ENCODE measurements at places on chromosomes 7 and 10.

GRCh38 chr10:11089272-11089671 lies 71.6 kb downstream of the CELF2 start:
- no peak for DNase-seq
- H3K4me3 ChIP-seq = no peak overlapping the region
- H3K27me3 ChIP-seq = no peaks in the 10 kb centered on the region

DNA sequence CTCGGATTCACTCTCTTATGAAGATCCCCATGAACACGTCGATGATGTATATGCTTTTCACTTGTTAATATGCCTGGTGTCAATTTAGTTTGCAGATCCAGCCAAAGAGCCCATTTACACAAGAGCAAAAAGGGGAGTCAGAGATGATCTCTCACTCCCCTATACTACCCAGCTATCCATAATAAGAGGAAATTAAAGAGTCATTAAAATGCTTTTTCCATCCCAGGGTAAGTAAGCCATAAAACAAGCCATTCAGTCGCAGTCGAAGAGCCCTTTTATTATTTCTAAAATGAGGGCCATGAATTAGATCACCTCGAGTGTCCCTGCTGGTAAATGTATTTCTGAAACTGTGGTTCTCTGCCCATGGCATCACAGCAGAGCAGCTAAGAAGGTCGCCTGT lies 41.2 kb downstream of the CHCHD3 start:
- no peaks in the 10 kb centered on the region for H3K36me3 ChIP-seq
- no peaks in the 10 kb centered on the region for H3K4me1 ChIP-seq
- no peak overlapping the region for H3K27ac ChIP-seq
- no peaks in the 10 kb centered on the region for H3K27me3 ChIP-seq
- H3K4me3 ChIP-seq = no peak overlapping the region

DNA sequence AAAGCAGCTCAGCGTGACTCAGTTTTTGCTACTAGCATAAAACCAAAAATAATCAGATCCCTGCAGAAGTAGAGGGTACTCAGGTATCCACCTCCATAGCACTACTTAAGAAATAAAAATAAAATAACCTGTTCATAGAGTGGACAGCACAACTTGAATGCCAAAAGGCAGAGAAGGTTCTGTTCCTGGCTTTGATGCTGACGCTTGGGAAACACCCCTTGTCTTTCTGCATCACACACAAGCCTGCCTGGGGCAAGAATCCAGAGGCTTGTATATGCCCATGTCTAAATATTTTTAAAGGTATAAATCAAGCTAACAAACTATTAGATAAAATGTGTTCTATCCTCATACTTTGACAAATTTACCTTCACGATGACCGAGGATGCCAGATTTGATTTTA lies 207.3 kb downstream of the KIAA1217 start:
- no peak overlapping the region for H3K4me3 ChIP-seq
- H3K27me3 ChIP-seq = no peaks in the 10 kb centered on the region
- H3K27ac ChIP-seq = no peak overlapping the region
- H3K36me3 ChIP-seq = no peaks in the 10 kb centered on the region

GRCh38 chr10:93629647-93630305 lies 17.4 kb downstream of the PDE6C start:
- no peak overlapping the region for H3K4me3 ChIP-seq
- DNase-seq = no peak
- no peaks in the 10 kb centered on the region for H3K36me3 ChIP-seq
- no peaks in the 10 kb centered on the region for H3K4me1 ChIP-seq

DNA sequence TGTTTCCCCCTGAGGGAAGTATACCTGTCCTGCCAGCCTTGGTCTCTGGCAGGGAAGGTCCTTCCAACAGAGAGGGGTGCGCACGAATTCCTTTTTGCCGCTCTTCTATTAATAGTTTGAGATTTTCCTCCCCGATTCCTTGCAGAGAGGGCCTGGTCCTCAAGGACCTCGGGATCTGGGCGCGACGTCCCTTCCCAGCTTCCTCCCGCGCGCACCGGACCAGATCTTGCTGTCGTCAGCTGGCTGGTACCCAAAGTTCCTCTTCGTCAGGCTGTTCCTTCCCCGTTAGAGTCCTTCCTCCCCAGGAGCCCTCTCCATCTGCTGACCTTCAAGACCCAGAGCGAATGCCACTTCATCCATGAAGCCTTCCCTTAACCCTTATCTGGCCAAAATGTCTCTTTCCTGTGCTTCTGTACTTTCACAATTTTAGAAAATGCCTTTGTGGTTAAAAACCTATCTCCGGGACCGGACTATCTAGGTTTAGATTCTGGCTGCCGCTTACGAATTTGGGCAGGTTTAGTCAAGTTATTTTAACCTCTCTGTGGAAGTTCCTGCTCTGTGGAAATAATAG lies 851 bp upstream of the GOT1 start:
- DNase-seq = peak; percentile 83
- H3K27ac ChIP-seq = peak overlapping the region; percentile 85
- H3K27me3 ChIP-seq = no peaks in the 10 kb centered on the region

DNA sequence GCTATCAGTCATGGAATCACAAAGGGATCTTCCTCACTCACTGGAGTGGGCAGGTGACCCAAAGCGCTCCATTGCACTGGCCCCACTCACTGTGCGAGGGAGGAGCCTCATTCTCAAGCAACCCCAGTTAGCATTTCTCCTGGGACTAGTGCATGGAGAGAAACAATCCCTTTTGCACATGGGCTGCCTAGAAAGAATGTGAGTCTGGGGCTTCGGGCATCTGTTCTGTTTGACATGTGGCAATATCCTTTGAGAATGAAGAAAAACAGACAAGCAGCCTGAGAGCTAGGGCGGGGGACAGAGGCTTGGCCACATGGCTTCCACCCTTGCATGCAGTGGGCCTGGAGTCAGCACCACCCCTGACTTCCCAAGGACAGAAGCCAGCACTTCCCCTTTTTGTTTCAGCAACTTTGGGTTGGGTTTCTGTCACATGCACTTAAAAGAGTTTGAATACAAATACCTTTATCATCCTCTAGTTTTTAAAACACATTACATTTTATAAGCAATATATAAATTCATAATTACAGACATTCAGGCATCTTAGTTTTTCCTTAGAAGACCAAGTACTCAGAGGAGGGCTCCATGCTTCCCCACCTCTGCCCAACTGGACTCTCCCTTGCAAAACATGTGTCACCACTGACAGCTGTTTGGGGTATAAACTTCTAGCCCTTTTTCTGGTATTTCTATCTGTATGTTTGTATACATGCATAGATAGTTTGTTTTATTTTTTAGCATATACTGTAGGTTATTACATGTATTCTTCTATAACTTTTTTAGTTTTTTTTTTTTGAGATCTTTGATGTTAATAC lies 73.8 kb downstream of the RBM20 start:
- no peak overlapping the region for H3K4me3 ChIP-seq
- no peaks in the 10 kb centered on the region for H3K4me1 ChIP-seq
- no peaks in the 10 kb centered on the region for H3K27me3 ChIP-seq
- H3K27ac ChIP-seq = no peak overlapping the region
- no peaks in the 10 kb centered on the region for H3K36me3 ChIP-seq

DNA sequence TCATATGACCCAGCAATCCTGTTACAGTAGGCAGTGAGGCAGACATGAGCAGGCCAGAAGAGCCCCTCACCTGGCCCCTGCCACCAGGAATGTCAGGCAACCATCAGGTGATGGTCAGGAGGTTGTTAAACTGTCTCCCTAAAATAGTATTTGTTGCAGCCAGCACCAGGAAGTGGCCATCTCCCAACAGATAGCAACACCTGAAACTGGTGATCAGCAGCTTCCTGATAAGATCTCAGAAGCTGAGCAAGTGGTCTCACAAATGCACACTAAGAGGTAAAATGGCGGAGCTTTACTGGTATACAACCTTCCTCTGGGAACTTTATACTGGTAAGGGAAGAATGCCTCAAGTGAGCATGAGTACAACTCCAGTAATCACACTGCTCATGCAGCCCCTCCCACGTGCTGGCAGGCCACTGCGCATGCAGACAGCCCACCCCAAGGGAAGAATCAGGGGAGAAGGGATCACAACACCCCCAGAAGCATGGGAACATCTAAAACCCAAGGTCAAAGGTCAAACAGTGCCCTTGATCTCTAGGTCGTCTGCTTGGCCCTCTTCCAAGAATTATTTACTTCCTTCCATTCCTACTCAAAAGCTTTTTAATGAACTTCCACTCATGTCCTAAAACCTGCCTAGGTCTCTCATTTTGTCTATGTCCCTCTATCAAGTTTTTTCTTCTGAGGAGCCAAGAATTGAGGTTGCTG lies 133.5 kb downstream of the DOCK4 start:
- H3K4me3 ChIP-seq = no peak overlapping the region
- DNase-seq = no peak
- no peak overlapping the region for H3K27ac ChIP-seq
- no peaks in the 10 kb centered on the region for H3K36me3 ChIP-seq

GRCh38 chr10:124129471-124129870 lies 36.1 kb upstream of the CHST15 start:
- no peak for DNase-seq
- H3K4me3 ChIP-seq = no peak overlapping the region

- no peak for DNase-seq
- no peaks in the 10 kb centered on the region for H3K27me3 ChIP-seq
- H3K4me3 ChIP-seq = no peak overlapping the region
- no peaks in the 10 kb centered on the region for H3K4me1 ChIP-seq
Measured at GRCh38 chr7:69663911-69664832, 65.9 kb downstream of the AUTS2 start.

- peaks cover 25% of the 10 kb centered on the region for H3K4me1 ChIP-seq
- H3K27me3 ChIP-seq = no peaks in the 10 kb centered on the region
- H3K27ac ChIP-seq = peak overlapping the region; percentile 46
- peaks cover 4% of the 10 kb centered on the region for H3K36me3 ChIP-seq
Measured at GRCh38 chr10:122051609-122052385, 62.8 kb downstream of the TACC2 start.

DNA sequence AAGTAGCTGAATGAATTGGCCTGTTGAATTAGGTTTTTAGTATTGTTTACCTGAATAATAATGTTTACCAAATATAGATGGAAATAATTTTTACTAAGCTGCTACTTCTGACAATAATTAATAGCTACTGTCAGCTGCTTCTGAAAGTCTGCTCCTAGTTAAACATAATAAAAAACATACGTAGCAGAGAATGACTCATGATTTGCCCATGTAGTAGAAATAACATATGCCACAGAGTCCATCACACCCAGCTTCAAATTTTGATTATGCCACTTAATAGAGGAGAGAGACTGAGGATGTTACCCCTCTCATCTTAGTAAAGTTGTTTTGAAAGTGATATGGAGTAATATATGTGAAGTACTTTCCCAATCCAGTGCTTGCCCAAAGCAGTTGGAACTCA lies 57.6 kb upstream of the MDFIC start:
- H3K27ac ChIP-seq = no peak overlapping the region
- H3K4me1 ChIP-seq = no peaks in the 10 kb centered on the region
- H3K36me3 ChIP-seq = no peaks in the 10 kb centered on the region
- no peaks in the 10 kb centered on the region for H3K27me3 ChIP-seq

GRCh38 chr10:24234784-24235183 lies 25.8 kb downstream of the KIAA1217 start:
- no peak for DNase-seq
- H3K36me3 ChIP-seq = peaks cover 6% of the 10 kb centered on the region
- H3K4me3 ChIP-seq = no peak overlapping the region
- no peaks in the 10 kb centered on the region for H3K27me3 ChIP-seq
- H3K27ac ChIP-seq = no peak overlapping the region

GRCh38 chr10:110919349-110919931 lies at the start of gene SHOC2:
TSS of gene SHOC2 (plus strand) at chr10:110919604. CDS start at chr10:110964359, 44,755 bp downstream.
- H3K27ac ChIP-seq = peak within 1 kb of the TSS; percentile 97
- H3K4me3 ChIP-seq = peak within 1 kb of the TSS; percentile 89

GRCh38 chr10:3446221-3446620 lies 273.6 kb upstream of the PITRM1 start:
- H3K4me1 ChIP-seq = no peaks in the 10 kb centered on the region
- no peak overlapping the region for H3K27ac ChIP-seq
- DNase-seq = no peak
- H3K36me3 ChIP-seq = no peaks in the 10 kb centered on the region
- no peak overlapping the region for H3K4me3 ChIP-seq

GRCh38 chr7:75823198-75823910 lies 9.7 kb upstream of the CCL24 start:
- H3K27me3 ChIP-seq = no peaks in the 10 kb centered on the region
- no peaks in the 10 kb centered on the region for H3K36me3 ChIP-seq
- H3K4me3 ChIP-seq = no peak overlapping the region
- H3K27ac ChIP-seq = no peak overlapping the region

- no peak overlapping the region for H3K4me3 ChIP-seq
- no peak for DNase-seq
- no peak overlapping the region for H3K27ac ChIP-seq
- no peaks in the 10 kb centered on the region for H3K27me3 ChIP-seq
- peaks cover 75% of the 10 kb centered on the region for H3K36me3 ChIP-seq
Measured at GRCh38 chr7:47416492-47417480, 165.1 kb downstream of the TNS3 start.

- H3K27me3 ChIP-seq = peaks cover 12% of the 10 kb centered on the region
- H3K4me1 ChIP-seq = no peaks in the 10 kb centered on the region
- no peak overlapping the region for H3K27ac ChIP-seq
- no peak for DNase-seq
- no peaks in the 10 kb centered on the region for H3K36me3 ChIP-seq
Measured at GRCh38 chr7:75635036-75635435, 103.7 kb downstream of the HIP1 start.

GRCh38 chr7:95749515-95749914 lies 22.8 kb upstream of the DYNC1I1 start:
- DNase-seq = no peak
- no peaks in the 10 kb centered on the region for H3K4me1 ChIP-seq
- no peak overlapping the region for H3K4me3 ChIP-seq
- no peaks in the 10 kb centered on the region for H3K36me3 ChIP-seq
- H3K27ac ChIP-seq = no peak overlapping the region

GRCh38 chr7:47329320-47329926 lies 252.5 kb downstream of the TNS3 start:
- H3K4me3 ChIP-seq = no peak overlapping the region
- peaks cover 46% of the 10 kb centered on the region for H3K4me1 ChIP-seq
- H3K27ac ChIP-seq = peak overlapping the region; percentile 79
- peaks cover 55% of the 10 kb centered on the region for H3K36me3 ChIP-seq

- DNase-seq = peak; percentile 72
- H3K4me1 ChIP-seq = peaks cover 3% of the 10 kb centered on the region
- peaks cover 31% of the 10 kb centered on the region for H3K27me3 ChIP-seq
- peak within 1 kb of the TSS; percentile 55 for H3K4me3 ChIP-seq
Measured at GRCh38 chr10:59709395-59710125, at the start of gene SLC16A9. TSS of gene SLC16A9 (minus strand) at chr10:59709850. CDS start at chr10:59684291, 25,559 bp downstream.

GRCh38 chr10:110914431-110914830 lies 4.5 kb downstream of the BBIP1 start:
- no peak overlapping the region for H3K27ac ChIP-seq
- H3K4me3 ChIP-seq = no peak overlapping the region
- H3K36me3 ChIP-seq = no peaks in the 10 kb centered on the region
- no peak for DNase-seq
- H3K4me1 ChIP-seq = no peaks in the 10 kb centered on the region

- H3K4me3 ChIP-seq = peak overlapping the region; percentile 58
- no peaks in the 10 kb centered on the region for H3K27me3 ChIP-seq
- no peaks in the 10 kb centered on the region for H3K36me3 ChIP-seq
- no peak for DNase-seq
Measured at GRCh38 chr10:93481637-93482144, 443 bp downstream of the MYOF start.

GRCh38 chr10:97279121-97279815 lies 13.2 kb downstream of the ARHGAP19 start:
- H3K27me3 ChIP-seq = no peaks in the 10 kb centered on the region
- DNase-seq = peak; percentile 30
- peaks cover 12% of the 10 kb centered on the region for H3K4me1 ChIP-seq

All from large intestine (tissue), 12 donors.